ENCODE measurements at places on chromosomes 3 and 15.

GRCh38 chr3:159765030-159765859 is 223.4 kb upstream of the IL12A start:
- DNase-seq = peak; percentile 95

- DNase-seq = no peak
Observed at GRCh38 chr3:35849963-35850362, 210.6 kb downstream of the ARPP21 start.

DNA sequence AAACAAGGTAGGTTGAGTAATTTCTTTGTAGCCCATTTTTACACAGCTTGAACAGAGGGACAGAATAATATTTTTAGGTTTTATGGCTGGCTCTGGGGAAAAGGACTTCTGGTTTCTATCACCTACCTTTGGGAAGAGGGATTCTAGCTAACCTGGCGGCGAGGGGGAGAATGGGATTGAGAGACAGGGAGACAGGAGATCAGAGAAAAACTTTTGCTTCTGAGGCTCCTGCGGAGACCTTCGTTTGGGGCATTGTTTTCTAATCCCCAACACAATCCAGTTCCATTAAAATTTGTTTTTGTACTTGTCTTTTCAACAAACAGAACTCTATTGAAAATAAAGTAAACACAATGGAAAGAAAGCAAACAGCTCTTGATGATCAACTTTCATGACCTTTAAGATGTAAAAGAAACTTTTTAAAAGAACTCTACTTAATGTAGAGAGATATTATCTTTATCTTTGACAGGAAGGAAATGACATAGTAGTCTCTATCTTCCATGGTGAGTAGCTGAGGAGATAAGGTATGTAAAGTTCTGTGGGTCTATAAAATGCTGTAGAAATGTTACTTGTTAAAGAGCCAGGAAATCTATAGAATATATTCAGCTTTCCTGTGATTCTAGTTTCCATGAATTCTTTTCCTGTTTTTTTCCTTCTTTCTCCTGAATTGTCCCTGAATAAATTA is 37.0 kb upstream of the P2RY1 start:
- DNase-seq = no peak

- no peak for DNase-seq
Observed at GRCh38 chr3:178546079-178546478, 9.8 kb downstream of the KCNMB2 start.

- no peak for DNase-seq
Observed at GRCh38 chr3:126952983-126953660, 29.8 kb upstream of the PLXNA1 start.

DNA sequence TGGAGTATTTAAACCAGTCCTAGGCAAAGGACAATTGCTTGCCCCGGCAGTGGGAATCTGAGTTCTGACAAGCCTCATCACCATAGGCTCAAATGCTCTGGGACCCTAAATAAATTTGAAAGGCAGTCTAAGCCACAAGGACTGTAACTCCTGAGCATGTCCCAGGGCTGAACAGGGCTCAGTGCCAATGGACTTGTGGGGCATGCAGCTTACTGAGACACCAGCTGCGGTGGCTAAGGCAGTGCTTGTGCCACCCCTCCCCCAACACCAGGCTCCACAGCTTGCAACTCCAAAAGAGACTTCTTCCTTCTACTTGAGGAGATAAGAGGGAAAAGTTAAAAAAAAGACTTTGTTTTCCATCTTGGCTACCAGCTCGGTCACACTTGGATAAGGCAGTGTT is 289.7 kb upstream of the DCBLD2 start:
- DNase-seq = no peak

- DNase-seq = no peak
Observed at GRCh38 chr15:78321041-78321570, 19.0 kb upstream of the CRABP1 start.

- peak; percentile 67 for DNase-seq
Observed at GRCh38 chr3:73228437-73228836, 167.0 kb downstream of the EBLN2 start.

DNA sequence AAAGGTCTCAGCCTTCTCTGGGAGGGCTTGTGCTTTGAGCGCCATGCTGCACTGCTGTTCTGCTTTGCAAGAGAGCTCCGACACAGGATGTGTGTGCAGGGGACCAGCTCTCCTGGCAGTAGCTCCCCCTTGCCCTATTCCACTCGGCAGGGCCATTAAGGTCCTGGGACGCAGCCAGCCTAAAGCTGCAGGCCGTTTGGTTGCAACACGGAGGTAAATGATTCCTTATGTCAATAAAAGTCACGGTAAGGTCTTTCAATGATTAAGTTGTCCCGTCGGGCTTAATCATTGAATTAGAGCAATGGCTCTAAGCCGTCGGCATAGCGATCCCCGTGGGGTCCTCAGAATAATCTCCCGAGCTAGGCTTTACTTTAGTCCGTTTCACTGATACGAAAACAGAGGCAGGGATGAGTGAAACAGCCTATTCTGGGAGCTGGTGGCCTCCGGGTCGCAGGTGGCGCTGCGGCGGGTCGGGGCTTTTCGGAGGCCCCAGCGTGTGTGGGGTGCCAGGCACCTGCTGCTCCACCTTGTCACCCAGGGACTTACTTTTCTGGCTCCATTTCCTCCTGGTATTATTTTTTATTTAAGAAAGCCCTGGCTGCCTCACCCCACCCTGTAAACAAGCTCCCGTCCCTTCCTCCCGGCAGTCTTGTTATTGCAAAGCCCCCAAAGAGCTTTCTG is 525.2 kb downstream of the OCA2 start:
- DNase-seq = no peak

DNA sequence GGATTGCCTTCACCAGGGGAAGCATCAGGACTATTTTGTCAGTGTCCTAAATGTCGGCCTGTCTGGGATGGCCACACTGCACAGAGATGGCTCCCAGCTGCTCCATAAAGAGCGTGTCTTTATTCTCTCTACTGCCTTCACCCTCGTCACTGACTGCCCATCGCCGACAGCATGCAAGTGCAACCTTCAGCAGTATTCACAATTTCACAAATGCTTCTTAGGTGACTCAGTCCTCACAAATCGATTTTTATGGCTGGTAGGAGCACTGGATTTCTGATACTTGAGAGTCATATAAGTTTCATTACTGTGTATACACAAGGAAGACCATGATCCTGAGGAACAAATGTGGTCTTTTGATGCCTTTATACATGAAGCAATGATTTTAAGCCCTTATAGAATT is 1.1 kb upstream of the SSUH2 start:
- no peak for DNase-seq

- peak; percentile 73 for DNase-seq
Observed at GRCh38 chr3:46705751-46706552, 4.8 kb downstream of the TMIE start.

DNA sequence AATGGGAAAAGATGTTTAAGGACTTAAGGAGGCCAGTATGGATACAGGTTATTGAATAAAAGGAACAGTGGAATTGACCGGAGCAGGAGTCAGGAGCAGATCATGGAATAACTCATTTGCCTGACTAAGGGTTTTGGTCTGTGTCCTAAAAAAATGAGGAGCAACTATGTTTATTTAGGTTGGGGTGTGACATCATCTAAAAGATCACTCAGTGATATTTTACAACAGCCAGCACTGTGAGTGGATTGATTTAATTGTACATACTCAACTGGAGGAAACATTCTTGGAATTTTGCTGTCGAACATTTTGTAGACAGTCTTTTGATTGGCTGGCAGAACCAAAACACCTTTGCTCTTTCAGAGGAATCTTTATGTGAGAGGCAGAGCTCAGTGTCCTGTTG is 348.6 kb upstream of the CDIN1 start:
- no peak for DNase-seq

- DNase-seq = no peak
Observed at GRCh38 chr3:132563420-132564069, 33.5 kb upstream of the ACKR4 start.

DNA sequence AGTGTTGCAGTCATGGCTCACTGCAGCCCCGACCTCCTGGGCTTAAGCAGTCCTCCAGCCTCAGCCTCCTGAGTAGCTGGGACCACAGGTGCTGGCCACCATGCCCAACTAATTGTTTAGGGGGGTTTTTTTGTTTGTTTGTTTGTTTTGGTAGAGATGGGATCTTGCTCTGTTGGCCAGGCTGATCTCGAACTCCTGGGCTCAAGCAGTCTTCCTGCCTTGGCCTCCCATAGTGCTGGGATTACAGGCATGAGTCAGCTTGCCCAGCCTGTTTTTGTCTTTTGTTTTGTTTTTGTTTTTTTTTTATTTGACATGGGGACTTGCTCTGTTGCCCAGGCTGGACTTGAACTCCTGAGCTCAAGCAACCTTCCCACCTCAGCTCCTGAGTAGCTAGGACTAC is 17.4 kb downstream of the NDUFB5 start:
- DNase-seq = no peak

DNA sequence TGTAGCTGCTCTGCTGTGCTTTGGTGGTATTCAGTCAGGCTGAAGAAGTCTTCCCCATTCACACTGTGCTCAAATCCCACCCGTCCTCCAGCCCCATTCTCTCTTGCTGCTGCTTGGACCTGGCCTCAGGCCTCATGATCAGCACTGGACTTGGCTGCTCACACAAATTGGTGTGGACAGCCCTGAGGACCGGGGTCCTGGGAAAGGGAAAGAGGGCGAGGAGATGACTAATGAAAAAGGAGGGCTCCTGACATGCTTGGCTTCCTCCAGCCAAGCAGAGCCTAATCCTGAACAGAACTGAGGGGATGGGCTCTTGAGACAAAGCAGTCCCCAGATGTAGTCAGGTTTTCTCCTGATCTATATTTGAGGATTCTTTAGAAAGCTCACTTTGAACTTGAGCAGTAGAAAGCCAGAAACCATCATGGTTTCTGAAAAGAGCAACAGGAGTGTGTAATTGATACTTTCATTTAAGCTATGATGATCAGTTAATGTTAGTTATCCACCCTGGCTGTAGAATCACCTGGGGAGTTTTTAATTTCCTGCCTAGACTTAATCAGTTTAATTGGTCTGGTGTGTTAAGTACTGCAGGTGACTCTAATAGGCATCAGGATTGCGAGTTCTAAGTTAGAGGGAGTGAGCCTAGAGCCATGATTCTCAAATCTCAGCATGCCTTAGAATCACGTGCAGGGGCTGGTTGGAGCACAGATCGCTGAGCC is 79.4 kb upstream of the THBS1 start:
- no peak for DNase-seq

DNA sequence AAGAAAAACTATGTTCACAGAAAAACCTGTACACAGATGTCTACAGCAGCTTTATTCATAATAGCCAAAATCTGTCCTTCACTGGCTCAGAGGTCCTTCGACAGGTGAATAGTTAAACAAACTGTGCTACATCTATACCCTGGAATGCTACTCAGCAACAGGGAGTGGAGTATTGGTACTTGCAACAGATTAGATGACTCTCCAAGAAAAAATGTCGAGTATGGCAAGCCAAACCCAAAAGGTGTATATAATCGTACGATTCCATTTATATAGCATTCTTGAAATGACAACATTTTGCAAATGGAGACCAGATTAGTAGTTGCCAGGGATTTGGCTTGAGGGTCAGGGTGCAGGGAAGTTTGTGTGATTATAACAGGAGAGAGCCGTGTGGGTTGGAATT is 22.4 kb upstream of the RGMA start:
- no peak for DNase-seq

DNA sequence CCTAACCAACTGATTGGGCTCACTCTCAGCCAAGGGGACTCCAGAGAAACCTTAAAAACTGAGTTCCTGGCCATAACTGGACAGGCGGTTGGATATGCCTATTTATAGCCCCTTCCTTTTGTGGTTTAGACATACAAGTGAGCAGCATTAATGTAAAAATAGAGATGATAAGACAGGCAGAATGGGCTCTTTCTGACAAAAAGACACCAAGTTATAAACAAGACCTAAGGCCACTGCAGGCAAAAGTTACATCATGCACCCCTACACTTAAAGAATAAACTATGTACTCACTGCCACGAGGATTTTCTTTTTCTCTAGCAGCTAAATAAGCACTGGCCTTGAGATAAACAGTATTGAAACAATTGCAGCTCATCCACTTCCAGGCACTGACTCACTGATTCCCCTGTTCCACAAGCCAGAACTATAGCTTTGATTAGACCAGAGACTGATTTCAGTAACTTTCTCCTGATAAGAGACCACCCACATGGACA is 30.1 kb downstream of the SUCNR1 start:
- peak; percentile 17 for DNase-seq

Measured in AG08395 (cell line).